ENCODE measurements at places on chromosomes 6 and 20. TPM values are rescaled to one million over a fixed set of nuclear protein-coding genes. Genes with fewer than 3 reads are reported as not detected.

DNA sequence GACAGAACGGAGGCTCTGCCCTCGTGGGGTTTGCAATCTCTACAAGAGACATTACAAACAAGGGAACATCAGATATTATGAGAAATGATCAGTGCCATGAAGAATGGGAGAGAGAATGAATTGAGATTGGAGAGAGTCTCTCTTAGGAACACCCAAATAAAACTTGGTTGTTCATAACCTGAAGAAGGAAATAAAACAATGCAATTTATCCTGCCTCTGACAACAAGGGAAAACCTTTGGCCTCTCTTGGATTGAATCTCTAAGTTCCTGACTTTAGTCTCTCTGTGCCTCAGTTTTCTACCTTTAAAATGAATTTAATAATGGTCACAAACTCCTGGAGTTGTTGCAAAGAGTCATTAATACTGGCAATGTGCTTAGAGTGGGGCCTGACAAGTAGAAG, 21.1 kb downstream of the PLEKHG1 start:
- DNase-seq, result no peak
- H3K4me1 ChIP-seq, result no peaks in the 10 kb centered on the region
- no peak overlapping the region for H3K4me3 ChIP-seq
- no peak overlapping the region for H3K27ac ChIP-seq
- no peaks in the 10 kb centered on the region for H3K27me3 ChIP-seq

DNA sequence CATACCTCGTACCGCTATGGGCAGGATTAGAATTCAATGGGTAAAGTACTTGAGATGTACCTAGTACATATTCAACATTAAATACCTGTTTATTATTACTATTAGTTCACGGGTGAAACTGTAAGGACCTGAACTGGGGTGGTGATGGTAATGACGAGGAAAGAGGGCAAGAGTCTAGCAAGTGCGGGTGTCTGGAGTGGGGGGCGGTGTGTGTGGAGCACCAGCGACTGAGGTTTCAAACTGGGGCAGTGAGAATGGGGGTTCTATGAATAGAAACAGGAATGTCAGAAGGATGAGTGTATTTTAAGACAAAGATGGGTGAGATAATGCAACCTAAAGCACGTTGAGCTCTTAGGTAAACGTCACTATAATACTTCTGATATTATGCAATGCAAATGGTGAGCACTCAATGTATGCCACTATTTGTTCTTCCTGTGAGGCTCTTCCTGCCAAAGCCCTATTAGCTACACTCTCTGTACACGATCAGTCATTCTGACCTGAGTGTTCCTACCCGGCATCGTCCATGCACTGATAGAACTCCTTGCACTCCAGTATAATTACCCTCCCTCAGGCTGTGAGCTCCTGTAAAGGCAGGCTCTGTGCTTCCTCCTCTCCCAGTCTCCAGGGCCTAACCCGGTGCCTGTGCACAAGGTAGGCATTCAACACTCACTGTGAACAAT, 55.0 kb downstream of the ALDH5A1 start:
- H3K27ac ChIP-seq, result no peak overlapping the region
- H3K4me3 ChIP-seq, result no peak overlapping the region
- no peaks in the 10 kb centered on the region for H3K27me3 ChIP-seq
- no peak for DNase-seq
- no peaks in the 10 kb centered on the region for H3K36me3 ChIP-seq

DNA sequence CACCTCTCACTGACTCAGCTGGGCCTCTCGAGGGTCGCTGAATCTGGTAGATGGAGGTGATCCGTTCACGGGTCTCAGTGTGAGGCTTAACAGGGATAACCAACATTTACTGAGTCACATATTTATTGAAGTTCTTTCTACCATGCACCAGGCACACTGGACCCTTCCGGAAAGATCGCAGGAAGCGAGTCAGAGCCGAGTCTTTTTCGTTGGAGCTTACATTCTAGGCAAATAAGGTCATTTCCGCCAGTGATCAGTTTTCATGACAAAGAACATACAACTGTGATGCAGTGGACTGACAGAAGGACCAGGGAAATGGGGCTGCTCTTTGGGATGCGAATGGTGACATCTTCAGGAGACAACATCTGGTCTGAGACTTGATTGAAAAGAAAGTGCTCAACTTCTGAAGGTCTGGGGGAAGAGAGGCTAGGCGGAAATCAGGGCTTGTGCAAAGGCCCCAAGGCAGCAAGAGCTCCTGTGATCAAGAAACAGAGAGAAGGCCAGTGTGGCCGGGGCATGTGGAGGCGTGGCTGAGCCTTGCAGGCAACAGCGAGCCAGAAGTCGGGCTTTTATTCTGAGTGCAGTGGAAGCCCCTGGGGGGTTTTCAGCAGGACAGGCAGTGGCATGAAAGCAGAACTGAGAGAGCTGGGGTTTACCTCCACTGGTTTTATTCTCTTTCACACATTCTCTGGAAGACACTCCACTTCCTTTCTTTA, 56.7 kb downstream of the APCDD1L start:
- H3K27me3 ChIP-seq, result no peaks in the 10 kb centered on the region
- no peak for DNase-seq
- H3K36me3 ChIP-seq, result no peaks in the 10 kb centered on the region
- H3K4me3 ChIP-seq, result no peak overlapping the region

DNA sequence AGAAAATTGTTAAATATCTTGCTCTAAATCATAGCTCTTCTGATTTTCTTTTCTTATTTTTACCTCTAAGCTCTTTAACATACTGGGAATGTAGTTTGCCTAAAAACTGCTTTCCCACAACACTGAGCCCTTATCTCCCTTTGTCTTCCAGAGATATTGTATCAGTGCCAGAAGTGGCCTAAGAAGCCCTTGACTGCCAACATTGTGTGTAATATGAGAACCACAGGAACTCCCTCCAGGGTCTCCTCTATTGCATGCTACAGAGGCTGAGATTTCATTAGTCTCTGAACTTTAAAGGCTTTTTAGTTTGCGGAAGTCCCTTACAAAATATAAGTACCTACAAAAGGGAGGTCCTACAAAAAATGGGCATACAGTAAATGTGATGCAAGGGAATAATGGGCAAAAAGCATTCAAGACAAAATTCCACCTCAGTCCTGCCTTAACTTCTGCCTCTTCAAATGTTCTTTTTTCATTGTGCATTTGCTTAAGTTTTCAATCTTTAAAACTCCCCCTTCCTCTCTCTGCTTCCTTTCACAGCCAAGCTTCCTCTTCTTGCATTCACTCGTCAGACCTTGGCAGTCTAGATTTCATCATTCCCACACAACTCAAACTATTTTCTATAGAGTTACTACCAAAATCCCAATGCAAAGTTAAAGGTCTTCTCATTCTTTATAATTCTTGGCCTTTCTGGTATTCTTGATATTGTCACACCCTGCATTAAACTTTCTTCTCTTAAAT, 76.5 kb downstream of the ADGRG6 start:
- no peaks in the 10 kb centered on the region for H3K27me3 ChIP-seq
- no peak for DNase-seq

DNA sequence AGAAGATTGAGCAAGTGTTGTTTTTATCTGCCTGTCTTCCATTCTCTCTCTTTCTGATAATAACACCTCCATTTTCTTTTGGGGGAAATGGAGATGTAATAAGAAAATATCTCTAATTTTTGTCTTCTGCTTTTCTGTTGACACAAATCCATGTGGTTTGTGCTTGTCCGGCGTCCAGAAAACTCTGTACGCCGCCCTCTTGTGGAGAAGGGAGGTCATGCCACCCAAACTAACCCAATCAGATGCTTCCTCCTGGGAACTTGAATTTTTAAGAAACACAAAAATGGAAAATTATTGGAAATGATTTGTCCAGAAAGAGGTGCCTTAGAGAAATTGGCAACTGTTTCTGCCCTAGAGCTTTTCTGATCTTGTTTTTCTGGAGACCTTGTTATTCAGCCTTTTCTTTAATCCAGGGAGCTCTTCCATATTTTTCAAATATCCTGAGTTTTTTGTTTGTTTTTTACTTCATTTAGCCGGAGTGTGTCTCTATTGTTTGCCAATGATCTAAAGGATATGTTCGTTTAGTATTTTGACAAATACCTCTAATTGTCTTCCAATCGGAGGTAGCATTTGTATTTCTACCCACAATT, 17.8 kb upstream of the FNDC1 start:
- no peak overlapping the region for H3K4me3 ChIP-seq
- peak; percentile 69 for DNase-seq
- no peaks in the 10 kb centered on the region for H3K36me3 ChIP-seq
- no peak overlapping the region for H3K27ac ChIP-seq

DNA sequence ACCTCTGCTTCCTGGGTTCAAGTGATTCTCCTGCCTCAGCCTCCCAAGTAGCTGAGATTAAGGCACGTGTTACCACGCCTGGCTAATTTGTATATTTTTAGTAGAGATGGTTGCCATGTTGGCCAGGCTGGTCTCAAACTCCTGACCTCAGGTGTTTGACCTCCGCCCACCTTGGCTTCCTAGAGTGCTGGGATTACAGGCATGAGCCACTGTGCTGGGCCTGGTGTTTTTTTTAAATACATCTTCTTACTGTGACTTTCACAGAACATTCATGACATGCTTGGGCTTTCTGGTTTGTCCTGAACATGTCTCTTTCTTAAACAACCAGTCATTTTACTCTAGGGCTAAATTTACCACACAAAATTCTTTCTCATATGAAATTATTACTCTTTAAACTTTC, 34.7 kb upstream of the FAM8A1 start:
- no peak overlapping the region for H3K4me3 ChIP-seq
- H3K27me3 ChIP-seq, result no peaks in the 10 kb centered on the region
- DNase-seq, result no peak
- no peaks in the 10 kb centered on the region for H3K4me1 ChIP-seq
- H3K36me3 ChIP-seq, result no peaks in the 10 kb centered on the region

- H3K27ac ChIP-seq, result no peak overlapping the region
- DNase-seq, result no peak
- no peak overlapping the region for H3K4me3 ChIP-seq
- no peaks in the 10 kb centered on the region for H3K36me3 ChIP-seq
- no peaks in the 10 kb centered on the region for H3K27me3 ChIP-seq
- H3K4me1 ChIP-seq, result no peaks in the 10 kb centered on the region
Observed at GRCh38 chr6:105897131-105897530, 189.0 kb upstream of the PRDM1 start.

GRCh38 chr20:37314617-37315016, 25.2 kb downstream of the MANBAL start:
- H3K36me3 ChIP-seq, result peaks cover 29% of the 10 kb centered on the region
- peak overlapping the region; percentile 89 for H3K27ac ChIP-seq
- DNase-seq, result no peak
- H3K4me3 ChIP-seq, result no peak overlapping the region
- H3K27me3 ChIP-seq, result no peaks in the 10 kb centered on the region

DNA sequence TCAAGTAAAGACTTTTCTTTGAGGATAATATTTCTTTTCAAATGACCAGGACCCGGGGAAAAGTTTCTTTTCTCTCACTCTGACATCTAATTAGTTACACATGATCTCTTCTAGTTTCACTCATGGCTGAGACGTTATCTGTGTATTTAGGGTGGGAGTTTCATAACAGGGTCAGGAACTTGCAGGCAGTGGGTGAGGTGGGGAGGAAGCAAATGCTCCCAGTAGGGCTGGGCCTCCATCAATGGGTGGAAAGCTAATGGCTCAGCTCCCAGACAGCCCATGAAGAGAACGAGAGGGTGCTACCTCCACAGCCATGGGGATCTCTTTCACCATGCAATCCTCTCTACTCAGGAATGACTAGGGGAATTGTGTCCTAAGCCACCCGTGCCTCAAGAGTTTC, 119.3 kb downstream of the F13A1 start:
- no peak overlapping the region for H3K27ac ChIP-seq
- H3K27me3 ChIP-seq, result no peaks in the 10 kb centered on the region
- DNase-seq, result no peak
- H3K36me3 ChIP-seq, result no peaks in the 10 kb centered on the region
- no peak overlapping the region for H3K4me3 ChIP-seq

DNA sequence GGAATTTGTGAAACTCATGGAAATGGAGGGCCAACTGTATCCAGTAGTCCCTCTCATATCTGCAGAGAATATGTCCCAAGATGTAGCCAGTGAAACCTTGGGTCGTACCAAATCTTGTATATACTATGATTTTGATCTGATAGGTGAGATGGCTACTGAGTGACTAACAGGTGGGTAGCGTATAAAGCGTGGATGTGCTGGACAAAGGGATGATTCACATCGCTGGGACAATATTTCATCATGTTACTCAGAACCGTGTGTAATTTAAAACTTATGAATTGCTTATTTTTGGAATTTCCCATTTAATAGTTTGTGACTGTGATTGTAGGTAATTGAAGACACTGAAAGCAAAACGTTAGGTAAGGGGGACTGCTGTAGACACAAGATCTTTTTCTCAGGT, 144.1 kb downstream of the SMAP1 start:
- H3K4me3 ChIP-seq, result no peak overlapping the region
- no peak for DNase-seq
- H3K27ac ChIP-seq, result no peak overlapping the region
- H3K36me3 ChIP-seq, result no peaks in the 10 kb centered on the region
- H3K27me3 ChIP-seq, result no peaks in the 10 kb centered on the region

- H3K36me3 ChIP-seq, result no peaks in the 10 kb centered on the region
- H3K4me3 ChIP-seq, result no peak overlapping the region
- H3K27ac ChIP-seq, result no peak overlapping the region
- no peaks in the 10 kb centered on the region for H3K27me3 ChIP-seq
Observed at GRCh38 chr6:3188262-3188661, 30.9 kb upstream of the TUBB2A start.

DNA sequence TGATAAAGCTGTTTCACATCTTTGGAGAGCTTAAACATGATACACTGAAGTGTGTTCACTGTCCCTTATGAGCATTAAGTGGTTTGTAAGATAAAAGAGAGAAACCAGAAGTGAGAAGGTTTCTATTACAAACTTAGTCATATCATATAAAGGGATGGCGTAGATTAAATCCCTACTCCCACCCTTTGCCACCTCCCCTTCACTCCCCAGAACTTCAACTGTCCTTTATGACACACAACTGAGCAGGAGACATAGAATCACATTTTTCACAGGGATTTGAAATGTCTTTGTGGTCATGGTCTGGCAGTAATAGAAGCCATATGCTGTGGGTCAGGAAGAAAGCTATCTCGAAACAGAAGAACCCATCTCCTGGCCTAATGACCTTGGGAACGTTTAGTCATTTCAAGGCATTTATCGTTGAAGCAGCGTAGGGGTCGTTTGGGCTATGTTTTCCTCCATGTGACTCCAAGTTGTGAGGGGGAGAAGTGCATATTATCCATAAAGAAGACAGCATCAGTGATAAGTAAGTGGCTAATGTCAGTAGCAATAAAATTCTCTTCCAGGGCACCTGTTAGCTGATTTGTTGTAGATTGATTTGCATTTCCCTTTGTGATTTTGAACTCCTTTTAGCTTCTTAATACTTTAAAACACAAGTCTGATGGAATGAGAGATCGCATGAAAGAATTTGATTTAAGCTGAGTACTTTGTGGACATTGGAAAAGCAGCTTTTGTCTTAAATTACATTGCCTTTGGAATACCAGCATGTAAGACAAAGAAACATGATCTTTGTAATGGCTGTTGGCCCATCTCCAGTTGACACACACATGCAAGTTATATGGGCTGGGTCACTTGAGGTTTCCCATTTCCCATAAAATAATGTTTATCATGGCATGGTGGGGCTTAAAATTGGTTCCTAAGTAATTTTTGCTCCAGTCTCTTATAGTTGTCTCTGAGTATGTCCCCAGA, 501.5 kb upstream of the FLRT3 start:
- no peak overlapping the region for H3K4me3 ChIP-seq
- H3K27ac ChIP-seq, result no peak overlapping the region
- H3K27me3 ChIP-seq, result no peaks in the 10 kb centered on the region
- no peaks in the 10 kb centered on the region for H3K36me3 ChIP-seq

FAM83D gene
- 1.1 TPM for total RNA-seq

ELOVL4 gene
- 1.4 TPM for total RNA-seq
